Activated T-cell treated with anti-CD3 and anti-CD28 coated beads, Interleukin-2, amount 50 U/mL, for 48 hours (primary cell): ENCODE measurements at places on chromosomes 7 and 10.
A peak's percentile ranks its signal among the peaks of the same experiment; 100 is the strongest.

- DNase-seq = peak; percentile 60
These were observed 14.7 kb upstream of the CAMK2G start for GRCh38 chr10:73889014-73889413.

DNA sequence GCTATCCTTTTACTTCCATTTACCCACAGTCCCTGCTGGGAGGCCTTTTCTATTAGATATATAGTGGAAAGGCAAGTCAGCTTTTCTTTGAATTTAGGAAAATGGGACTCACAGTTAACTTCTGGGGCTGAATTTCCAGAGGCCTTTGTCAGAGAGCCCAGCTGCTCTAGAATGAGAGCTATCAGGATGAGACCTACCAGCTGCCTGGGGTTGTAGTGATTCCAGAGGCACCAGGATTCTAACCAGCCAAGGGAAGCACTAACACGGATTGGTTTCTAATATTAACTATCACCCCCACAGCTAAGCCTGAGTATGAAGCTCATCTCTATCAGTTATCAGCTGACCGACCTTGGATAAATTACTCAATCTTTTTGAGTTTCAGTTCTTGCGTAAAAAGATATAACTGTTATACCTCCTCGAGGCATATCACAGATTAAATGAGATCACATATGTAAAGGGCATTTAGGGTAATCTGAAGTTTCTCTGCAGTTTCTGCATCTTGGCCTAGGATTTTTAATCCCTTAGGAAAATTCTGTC, 56.6 kb upstream of the CALD1 start:
- no peak for DNase-seq

- no peak for DNase-seq
These were observed 803.1 kb downstream of the PCDH15 start for GRCh38 chr10:53997953-53998352.

GRCh38 chr7:90552521-90552920, 43.6 kb upstream of the CDK14 start:
- DNase-seq = no peak
